ENCODE measurements at places on chromosomes 16 and 17.

DNA sequence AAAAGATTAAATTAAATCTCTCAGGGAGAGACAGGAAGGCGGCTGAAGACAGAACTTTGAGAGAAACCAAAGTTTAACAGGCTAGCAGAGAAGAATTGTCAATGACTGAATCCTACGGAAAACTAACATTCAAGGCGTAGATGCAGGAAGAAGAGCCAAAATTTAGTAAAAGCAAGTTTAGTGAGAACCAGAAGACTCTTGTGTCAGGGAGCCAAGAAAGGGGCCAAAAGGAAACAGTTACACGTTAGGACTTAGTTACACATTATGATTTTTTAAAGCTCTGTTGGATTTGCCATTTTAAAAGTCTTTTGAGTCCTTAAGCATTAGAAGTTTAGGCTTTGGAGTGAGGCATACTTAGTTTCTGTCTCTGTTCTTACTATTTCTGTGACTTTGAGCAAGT lies 164.6 kb downstream of the CHD9 start:
- no peak for DNase-seq

DNA sequence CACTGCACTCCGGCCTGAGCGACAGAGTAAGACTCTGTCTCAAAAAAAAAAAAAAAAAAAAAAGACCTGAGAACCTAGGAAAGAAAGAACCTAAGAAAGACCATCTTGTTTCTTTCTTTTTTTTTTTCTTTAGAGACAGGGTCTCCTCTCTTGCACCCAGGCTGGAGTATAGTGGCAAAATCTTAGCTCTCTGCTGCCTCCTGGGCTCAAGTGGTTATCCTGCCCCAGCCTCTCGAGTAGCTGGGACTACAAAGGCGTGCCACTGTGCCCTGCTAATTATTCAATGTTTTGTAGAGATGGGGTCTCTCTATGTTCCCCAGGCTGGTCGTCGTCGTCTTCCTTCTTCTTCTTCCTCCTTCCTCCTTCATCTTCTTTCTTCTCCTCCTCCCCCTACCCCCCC lies 7.8 kb upstream of the BIRC5 start:
- DNase-seq: no peak

- DNase-seq: no peak
These were observed 19.6 kb upstream of the PHF12 start for GRCh38 chr17:28970879-28971278.

GRCh38 chr16:79717333-79718137 lies 117.0 kb upstream of the MAF start:
- no peak for DNase-seq

GRCh38 chr16:27221576-27222248 lies 18.4 kb downstream of the KDM8 start:
- no peak for DNase-seq

DNA sequence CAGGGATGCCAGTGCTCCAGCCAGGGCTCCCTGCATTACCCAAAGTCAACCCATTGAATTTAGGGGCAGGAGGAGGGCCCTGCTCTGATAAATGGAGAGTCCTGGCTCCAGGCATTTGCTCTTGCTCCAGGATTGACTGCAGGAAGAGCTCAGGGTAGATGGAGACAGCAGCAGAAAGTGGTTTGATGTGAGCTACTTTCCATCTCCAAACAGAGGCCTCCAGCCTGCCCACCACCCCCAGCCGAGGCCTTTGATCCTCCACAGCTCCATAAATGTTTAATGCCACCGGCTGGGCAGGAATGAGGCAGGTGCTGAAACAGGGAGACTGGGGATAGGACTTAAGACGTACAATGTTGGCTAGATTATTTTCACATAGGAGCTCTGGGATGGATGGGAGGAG lies 4.3 kb upstream of the SEZ6 start:
- no peak for DNase-seq

DNA sequence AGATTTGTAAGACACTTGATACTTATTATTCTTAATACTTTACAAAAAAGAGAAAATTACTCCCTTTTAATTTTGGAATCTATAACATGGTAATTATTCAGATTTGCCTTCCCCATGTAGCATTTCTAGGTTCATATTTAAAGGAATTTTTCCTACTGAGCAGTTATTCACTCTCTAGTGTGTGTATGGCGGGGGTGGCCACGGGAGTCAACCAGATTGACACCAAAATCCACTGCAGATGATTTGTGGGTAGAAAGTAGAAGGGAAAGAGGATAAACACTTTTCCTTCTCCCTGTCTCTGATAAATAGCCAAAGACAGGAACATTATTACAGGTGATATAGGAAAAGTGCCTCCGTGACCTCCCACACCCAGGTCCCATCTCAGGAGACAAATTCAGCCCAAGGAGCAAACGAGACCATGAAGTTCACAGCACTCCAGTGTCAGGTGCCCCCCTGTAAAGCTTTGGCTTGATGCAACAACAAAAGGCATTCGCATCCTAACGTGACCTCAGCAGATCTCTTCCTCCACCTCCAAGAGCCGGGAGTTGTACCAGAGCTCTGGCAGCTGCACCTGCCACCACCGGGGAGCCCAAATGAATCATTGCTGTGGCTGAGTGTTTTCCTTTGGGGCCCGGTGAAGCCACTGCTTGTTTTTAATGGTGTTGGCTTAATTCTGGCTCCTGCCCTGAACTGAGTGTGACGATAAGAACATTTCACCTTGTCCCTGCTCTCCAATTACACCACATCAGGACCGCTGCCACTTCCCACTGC lies 92.7 kb upstream of the NOL11 start:
- DNase-seq: peak; percentile 35

GRCh38 chr17:5585836-5586521 lies 1.7 kb upstream of the NLRP1 start:
- DNase-seq: no peak

- DNase-seq: no peak
These were observed 140.9 kb upstream of the CCL2 start for GRCh38 chr17:34114174-34114573.

- DNase-seq: no peak
These were observed 26.6 kb upstream of the GSE1 start for GRCh38 chr16:85586380-85587104.

GRCh38 chr17:19867079-19867328 lies 732 bp downstream of the ULK2 start:
- peak; percentile 67 for DNase-seq

- DNase-seq: no peak
These were observed 125.1 kb downstream of the SLC39A11 start for GRCh38 chr17:72967277-72967970.

- DNase-seq: no peak
These were observed 322 bp upstream of the KLHL11 start for GRCh38 chr17:41865596-41865893.

DNA sequence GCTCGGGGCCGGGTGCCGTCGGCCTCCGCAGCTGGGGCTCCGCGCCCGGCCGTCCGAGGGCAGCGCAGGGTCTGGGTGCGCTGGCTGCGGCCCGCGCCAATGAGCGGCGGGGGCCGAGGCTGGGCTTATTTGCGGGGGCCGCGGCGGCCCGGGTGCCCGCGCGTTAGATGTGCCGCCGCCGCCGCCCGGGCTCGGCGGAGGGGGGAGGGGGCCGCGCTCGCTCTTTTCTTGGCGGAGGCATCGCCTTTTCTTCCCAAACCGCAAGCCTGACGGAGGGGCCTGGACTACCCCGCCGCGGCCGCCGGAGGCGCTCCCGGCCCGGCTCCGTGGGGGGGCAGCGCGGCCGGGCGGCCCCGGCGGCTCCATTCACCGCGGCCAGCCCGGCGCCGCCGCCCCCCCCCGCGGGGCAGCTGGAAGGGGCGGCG lies at the start of gene NOTUM:
TSS of gene NOTUM (minus strand) at position 101 of the 425 bp plus-strand sequence. CDS start 278 bp downstream, outside the sequence.
- DNase-seq: peak; percentile 30

DNA sequence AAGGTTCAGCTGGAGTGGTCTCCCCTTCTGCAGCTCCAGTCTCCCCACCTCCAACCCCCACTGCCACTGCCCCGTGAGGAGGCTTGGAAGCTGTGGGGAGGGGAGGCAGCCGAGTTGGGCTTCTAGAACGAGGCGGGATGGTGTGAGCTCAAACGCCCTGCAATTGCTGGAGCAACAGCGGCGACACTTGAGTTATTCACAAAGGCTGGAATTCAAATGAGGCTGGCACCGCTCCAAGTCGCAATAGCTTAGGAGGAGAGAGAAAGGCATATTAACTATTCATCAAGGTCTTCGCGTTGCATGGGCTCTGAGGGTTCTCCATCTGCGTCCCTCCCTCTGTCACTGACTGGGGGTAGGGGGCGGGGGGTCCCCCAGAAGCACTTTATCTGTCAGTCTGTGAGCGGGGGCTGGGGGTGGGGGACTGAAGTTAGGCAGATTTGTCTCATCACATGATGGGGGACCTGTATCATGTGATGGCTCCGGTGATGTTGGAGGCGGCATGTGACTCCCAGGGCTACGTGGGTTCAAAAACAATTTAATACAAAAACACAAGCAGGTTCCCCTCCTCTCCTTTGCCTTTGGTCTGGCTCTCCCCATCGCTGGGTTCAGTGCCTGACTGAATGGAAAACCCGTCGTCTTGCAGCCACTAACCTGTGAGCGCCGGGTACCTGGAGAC lies 70.5 kb downstream of the RBBP6 start:
- peak; percentile 78 for DNase-seq

GRCh38 chr16:79269211-79269863 lies 331.2 kb downstream of the MAF start:
- no peak for DNase-seq

DNA sequence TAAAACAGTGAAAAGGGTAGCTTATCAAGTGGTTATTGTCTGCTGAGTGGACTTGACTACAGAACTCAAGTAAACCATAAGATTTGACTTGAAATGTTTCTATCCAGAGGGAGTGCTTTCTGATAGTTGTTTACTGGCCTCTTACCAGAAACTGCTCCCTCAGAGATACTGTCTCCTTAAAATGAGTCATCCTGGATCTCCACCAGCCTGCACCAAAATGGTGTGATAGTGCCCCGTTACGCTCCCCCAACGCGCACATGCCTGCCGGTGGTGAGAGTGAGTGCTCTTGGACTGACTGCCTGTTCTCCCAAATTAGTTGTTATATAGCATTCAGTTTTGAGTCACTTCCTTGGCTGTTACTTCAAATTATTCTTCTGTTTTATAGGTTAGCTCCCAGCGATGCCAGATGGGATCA lies 22.9 kb downstream of the PRCD start:
- no peak for DNase-seq

- DNase-seq: no peak
These were observed 2.9 kb downstream of the IL34 start for GRCh38 chr16:70649300-70649699.

DNA sequence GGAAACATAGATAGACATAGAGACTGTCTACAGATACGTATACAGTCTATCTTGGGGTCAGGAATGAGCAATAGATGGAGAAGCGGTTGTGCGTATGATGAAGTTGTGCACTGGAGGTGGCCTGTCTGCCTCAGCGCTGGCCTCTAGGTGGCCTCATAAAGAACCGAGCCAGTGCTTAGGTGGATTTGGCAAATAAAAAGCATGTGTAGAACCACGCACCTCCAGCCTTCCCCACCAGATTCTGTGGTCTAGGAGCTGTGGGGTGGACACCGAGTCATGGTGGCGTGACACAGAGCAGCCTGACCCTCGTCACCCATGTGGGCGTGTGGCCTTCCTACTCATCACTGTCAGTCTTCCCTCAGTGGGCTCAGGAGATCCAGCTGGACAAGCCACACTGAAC lies 34.0 kb downstream of the PGS1 start:
- peak; percentile 36 for DNase-seq

- no peak for DNase-seq
These were observed 51.3 kb downstream of the EPN2 start for GRCh38 chr17:19288453-19288852.

DNA sequence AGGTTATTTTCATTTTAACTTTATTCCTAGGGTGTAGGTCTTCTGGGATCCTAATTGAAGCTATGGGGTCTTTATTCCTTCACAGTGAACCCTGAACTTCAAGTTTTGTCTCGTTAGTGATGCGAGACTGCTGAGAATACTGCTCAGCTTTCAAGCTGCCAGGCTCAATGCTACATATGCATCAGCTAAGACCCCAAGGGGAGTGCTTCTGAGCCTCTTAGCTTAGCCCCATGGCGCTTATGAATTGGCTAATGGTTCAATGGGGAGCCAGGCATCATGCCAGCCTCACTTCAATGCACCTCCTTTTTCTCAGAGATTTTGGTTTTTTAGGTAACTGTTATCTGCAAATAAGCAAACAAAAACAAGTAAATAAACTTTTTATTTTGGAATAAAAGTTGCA lies 94.1 kb upstream of the SIAH1 start:
- DNase-seq: no peak

DNA sequence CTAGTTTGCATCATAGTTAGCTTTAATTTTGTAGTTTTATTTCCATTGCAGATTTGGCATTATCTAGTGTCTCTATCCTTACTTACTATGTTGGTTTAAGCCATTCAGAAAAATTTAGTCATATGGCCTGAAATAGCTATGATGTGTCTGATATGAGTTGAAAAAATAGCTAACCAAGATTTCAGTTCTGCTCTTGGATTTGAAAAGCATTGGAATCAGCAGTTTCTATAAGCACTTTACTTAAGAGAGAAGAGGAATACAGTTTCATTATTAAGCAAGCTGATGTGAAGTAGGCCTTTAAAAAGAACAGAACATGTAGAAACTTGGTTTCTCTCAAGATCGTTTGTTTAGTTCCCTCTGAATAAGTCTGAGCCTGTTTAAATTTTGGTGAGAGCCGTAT lies 25.9 kb downstream of the LPCAT2 start:
- DNase-seq: no peak

GRCh38 chr17:55366020-55366481 lies 55.6 kb downstream of the MMD start:
- DNase-seq: no peak

- DNase-seq: no peak
These were observed 11.0 kb downstream of the CYB561 start for GRCh38 chr17:63434951-63435571.

DNA sequence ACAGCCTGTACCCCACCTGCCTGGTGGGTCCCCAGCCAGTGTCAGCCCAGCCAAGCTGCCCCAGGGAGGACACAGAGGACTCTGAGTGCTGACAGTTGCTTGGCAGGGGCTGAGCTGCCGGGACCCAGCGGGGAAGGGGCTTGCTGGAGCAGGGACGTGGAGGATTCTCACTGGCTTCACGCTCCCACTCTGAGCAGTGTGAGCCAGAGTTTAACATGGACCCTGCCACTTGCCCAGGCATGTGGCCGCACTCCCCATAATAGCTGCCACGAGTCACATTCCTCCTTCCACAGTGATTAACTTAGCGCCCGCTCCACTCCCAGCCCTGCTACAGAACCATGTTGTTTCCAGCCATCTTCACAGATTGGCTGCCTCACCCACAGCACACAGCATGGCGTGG lies 31.2 kb downstream of the SREBF1 start:
- no peak for DNase-seq
